Tongue (tissue), 3 donors: ENCODE measurements at places on chromosomes 16 and 17.

- DNase-seq, result no peak
Observed at GRCh38 chr16:48681520-48681919, 71.5 kb upstream of the N4BP1 start.

- peak; percentile 8 for DNase-seq
Observed at GRCh38 chr17:70307430-70308225, 138.3 kb downstream of the KCNJ2 start.

DNA sequence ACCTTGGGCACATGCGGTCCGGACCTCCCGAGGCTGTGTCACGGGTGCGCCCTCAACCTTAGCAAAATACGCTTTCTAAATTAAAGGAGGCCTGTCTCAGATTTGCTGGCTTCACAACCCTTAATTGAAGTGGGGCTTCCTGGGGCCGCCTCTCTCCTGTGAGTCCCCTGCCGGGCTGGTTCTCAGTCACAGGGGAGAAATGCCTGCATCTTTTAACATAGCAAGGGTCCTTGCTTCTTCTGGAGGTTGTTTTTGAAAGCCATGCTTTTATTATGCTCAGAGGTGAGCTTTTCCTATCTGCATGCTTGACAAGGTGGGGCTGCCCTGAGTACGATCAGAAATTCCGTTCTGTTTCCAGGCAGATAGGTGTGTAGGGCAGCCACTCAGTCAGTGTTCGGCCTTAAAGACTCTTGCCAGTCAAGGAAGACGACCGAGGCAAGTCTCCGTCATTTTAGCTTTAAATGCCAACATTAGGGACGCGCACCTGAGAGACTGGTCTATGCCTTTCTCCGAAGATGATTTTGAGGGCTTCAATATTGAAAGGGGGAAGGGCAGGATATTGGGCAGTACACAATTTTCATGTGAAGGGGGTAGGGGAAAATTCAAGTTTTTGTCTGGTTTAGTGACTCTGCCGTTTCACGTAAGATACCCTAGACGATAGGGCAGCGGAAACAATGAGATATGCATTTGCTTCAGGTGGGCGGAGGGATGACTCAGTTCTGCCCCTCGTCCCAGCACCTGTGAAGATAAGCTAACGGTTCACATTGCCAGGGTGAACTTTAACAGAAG, 5.5 kb upstream of the SLC7A5 start:
- no peak for DNase-seq

- DNase-seq, result peak; percentile 8
Observed at GRCh38 chr16:1990351-1991134, 773 bp downstream of the SYNGR3 start.

- DNase-seq, result no peak
Observed at GRCh38 chr17:58920773-58921172, 165.1 kb downstream of the PPM1E start.

DNA sequence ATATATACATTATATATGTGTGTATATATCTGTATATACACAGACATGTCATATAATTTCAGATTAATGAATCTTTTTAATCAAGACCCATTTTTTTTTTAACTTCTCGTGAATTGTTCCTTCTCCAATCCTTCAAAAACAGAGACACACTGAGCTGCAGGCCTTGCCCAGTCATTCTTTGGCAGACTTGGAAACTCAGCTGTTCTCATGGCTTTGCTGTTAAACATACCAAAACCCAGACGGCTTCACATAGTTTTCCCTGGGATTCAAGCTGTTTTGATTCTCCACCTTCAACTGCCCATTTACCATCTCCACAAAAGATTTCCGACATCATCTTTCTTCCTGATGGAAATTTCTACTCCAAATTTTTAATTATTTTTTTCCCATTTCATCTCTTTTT, 148.7 kb downstream of the KCNJ2 start:
- peak; percentile 64 for DNase-seq

DNA sequence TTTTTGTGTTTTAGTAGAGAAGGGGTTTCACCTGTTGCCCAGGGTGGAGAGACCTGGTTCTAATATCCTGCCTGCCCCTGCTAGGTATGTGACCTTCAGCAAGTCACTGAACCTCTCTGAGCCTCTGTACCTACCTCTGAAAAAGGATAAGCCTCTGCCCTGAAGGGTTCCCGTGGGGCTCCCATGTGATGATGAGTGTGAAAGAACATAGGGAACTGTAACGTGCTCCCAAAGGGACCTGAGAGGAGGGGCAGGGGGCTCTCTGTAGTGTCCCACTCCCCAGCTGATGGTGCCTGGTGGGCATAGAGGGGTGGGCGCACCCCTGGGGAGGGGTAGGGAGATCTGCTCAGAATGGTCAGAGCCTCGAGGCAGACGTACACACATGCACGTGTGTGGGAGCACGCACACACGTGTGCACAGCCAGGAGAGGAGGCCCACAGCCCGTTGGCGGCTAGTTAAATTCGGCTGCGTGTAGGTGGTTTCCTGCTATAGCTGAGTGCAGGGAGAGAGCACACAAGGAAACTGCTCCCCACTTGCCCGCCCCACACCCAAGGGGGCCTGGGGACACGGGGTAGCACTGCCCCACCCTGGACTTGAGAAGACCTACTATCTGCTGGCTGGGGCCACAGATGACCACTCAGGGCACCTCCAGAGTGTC, 6.7 kb downstream of the KCNH4 start:
- no peak for DNase-seq

- peak; percentile 50 for DNase-seq
Observed at GRCh38 chr16:23119570-23119969, 29.7 kb downstream of the USP31 start.

- no peak for DNase-seq
Observed at GRCh38 chr17:42706732-42707131, 24.4 kb downstream of the CNTNAP1 start.

DNA sequence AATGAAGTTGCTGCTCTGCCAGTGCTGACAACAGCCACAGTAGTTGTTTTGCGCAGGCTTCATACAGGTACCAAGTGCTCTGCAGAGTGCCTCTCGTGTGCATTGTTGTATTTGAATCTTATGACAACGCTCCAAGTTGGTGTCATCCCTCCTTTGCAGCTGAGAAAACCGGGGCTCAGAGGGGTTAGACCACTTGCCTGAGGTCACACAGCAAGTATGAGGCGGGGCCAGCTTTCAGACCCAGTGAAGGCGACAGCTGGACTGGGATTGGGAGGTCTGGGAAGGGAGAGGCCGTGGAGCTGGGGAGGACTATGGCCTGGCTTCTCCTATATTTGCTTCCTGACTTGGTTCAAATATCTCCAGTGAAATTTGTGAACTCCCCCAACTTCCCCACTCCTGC, 33.2 kb downstream of the WNT9B start:
- no peak for DNase-seq

DNA sequence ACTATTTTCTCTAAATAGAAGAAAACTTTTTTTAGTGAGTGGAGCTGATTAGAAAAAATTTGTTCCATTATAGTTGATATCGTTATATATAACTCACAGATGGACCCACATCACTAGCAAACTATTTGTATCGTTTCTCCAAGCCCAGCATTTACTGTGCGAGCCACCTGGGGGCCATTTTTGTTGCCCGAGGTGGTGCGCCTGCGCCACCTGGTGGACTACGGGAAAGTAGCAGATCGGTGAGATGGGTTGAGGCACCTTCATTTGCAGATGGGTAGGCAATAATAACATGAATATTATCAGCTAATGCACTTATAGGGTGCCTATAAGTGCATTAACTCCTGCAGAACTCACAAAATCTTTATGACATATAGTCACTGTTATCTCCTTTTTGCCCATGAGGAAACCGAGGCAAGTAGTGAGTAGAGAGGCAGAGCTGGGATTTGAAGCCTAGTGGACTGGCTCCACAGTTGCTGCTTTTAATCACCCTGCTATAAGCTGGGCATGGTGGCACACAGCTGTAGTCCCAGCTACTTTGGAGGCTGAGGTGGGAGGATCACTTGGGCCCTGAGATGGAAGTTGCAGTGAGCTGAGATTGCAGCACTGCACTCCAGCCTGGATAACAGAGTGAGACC, 23.2 kb upstream of the NTN1 start:
- peak; percentile 43 for DNase-seq

DNA sequence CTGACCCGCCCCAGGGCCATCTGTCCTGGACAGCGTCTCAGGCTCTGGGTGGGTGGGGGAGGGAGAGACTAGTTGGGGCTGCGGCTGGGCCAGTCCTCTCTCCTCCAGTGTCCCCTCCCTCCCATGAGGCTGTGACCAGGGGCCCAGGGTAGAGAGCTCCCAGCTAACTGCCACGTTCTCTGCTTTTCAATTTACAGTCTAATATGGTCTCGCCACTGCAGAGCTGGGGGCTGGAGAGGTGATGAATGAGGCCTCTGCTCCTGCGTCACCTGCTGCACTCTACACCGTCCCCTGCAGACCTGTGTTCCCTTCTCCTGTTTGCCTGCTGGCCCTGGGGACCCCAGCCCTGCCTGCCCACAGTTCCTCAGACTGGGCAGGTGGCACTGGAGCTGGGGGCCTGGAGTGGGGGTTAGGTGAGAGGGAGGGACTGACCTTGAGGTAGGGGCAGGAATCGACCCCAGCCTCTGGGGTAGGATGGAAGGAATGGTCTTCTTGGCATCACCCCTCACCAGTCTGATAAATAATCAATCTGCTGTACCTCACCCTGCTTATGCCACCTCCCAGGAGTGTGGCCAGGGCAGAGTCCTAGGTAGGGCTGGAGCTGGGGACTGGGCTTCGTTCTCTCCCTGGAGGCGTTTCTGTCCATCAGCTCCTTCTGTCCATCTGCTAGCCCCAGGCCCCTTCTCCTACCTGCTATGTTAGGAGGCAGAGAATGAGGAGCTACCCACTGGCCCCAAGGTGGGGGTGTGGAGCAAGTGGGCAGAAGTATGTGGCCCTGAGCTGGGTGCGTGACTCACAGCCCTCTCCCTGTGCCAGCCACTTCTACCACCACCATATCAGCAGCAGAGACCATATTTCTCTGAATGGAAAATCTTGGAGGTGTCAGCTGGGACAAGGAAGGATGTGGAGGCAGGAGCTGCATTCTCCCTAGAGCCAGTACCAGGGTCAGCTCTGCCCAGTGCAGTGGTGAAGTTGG, 12.9 kb downstream of the SEZ6 start:
- no peak for DNase-seq

- DNase-seq, result peak; percentile 43
Observed at GRCh38 chr17:9151091-9151490, 129.8 kb downstream of the NTN1 start.

DNA sequence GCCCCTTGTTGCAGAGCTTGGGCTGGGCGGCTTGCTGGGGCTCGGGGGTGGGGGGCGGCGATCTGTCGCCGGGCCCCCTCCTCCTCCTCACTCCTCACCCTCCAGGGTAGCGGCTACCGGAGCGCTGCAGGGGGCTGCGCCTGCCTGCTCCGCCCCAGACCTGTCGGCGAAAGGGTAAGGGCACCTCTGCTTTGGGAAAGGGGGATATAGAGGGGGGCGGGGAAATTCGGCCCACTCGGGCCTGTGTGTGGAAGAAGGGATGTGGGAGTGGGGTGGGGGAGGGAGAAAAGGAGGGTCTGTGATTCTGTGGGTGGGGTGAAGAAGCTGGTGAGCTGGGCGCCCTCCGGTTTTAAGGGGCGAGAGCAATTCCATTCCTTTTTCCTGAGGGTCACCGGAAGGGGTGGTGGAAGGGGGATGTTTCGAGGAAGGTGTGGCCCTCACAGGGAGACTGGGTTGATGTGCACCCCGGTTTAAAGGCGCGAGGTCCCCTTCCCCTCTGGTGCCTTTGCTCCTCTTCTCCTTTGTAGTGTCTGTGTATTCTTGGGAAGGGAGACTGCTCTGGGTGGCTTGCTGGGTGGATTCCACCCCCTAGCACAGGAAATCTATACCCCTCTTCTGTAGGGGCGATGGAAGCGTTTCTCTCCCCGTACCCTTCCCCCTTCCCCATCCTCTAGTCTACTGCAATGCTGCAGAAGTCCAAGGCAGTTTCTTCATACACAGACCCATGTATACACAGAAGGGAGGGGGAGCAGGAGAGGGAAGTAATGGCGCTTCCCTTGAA, 878 bp downstream of the TAOK1 start:
- peak; percentile 53 for DNase-seq

DNA sequence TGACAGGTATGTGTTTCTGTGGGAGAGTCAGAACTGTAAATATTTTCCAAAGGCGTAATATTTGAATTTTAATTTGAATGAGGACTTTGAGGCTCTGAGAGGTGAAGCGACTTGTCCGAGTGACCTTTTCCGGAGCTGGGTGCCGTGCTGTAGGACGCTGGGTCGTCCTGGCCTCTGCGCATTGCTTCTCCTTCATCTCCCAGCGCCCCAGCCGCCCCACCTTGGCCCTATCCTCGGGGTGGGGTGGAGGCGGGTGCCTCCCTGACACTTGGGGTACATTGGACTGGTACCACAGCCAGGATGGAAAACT, 147.8 kb downstream of the SPECC1 start:
- no peak for DNase-seq

GRCh38 chr17:11882716-11883115, 114.6 kb downstream of the ZNF18 start:
- no peak for DNase-seq

DNA sequence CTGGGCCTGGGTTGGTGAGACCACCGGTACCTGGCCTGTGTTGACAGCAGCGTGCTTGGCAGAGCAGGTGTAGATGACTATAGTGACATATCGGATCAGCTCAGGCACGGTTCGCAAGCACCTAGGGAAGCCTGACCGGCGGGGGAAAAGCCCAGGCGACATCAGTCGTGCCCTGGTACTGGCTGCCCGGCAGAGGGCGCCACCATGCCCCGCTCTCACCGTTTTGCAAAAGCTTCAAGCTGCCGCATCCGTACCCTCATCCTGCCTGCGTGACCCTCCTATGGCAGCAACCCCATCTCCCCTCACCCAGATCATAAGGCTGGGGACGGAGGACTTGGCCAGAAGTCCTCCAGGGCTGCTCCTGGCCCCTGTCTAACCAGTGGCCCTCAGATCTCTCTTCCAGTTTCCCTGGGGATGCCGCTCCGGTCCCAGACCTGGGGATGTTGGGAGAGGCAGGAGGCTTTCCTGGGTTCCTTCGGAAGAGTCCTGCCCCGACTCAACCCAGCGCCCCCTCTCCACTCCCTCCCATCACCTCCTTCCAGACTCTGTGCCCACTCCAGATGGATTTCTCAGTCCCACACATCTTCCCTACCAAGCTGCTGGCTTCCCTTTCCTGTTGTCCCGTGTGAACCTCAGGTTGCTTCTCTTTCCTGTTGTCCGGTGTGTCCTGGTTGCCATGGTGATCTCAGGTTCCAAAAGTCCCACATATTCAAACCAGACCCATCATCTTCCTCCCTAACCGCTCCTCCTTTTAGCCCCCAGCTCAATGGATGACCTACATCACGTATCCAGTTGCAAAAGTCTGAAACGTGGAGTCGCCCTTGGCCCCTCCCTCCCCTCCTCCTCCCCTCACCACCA, 13.7 kb downstream of the ALOX12B start:
- DNase-seq, result peak; percentile 69
